ENCODE measurements at places on chromosomes 1 and 21.
A peak's percentile ranks its signal among the peaks of the same experiment; 100 is the strongest.

- DNase-seq, result no peak
Observed at GRCh38 chr1:10764296-10764798, 32.1 kb downstream of the CASZ1 start.

GRCh38 chr1:242089911-242090310 is 91.0 kb upstream of the MAP1LC3C start:
- no peak for DNase-seq

GRCh38 chr1:207853372-207853757 is 57.6 kb downstream of the CD34 start:
- DNase-seq, result no peak

DNA sequence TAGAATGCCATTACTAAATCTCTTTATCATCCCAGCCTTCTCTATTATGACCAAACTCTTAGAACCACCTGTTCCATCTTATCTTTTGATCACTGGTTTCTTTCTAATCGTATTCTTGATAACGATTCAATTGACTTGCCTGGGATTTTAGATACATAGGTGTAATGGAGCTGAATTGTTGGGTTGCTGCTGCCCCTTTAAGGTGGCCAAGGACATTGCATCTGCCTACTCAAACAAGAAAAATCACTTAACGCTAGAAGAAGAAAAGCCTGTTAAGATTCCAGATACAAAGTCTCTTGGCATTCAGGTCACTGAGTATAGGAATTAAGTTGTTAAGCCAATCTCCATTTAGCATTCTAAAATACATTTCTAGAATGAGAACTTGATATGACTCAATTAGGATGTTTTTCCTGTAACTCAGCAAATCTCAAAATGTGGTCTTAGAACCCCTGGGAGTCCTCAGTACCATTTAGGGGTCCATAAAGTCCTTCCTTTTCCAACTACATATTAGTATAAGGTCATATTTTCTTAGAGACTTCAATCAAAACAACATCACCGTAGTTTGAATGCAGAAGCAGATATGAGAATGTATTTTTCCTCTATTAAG is 12.4 kb downstream of the NEXN start:
- DNase-seq, result peak; percentile 40

DNA sequence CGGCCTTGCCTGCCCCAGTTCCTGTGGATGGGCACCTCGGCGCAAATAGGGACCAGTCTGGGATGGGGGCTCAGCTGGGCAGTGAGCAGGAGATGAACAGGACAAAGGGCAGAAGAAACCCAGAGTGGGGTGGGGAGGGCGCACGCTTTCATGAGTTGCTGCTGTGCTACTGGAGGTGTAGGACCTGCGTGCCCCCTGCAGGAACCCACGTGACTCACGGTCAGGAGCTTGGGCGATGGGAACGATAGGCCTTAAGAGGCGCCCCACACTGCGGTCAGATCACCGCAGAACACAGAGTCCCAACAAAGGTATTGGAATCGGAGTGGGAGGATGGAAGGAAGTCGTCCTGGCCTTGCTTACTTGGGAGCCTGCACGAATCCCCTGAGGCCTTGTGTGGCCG is 17.2 kb downstream of the PRDM15 start:
- no peak for DNase-seq

- no peak for DNase-seq
Observed at GRCh38 chr1:239457491-239458143, 71.2 kb downstream of the CHRM3 start.

DNA sequence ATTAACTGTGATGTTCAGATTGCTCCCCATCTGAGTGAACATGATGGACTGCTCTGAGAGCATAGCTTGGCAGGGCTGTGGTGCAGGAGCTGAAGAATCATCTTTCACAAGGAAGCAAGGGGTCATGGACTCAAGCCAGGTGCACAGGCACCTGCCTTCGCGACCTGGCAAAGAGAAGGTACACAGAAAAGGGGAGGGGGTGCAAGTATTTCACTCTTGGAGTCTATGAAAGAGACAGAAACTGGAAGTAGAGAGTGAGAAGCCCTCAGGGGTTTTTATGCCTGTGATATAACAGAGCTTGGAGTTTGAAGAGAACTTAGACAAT is 232.6 kb upstream of the PLXNA2 start:
- DNase-seq, result no peak

Data from SK-N-MC (cell line).